ENCODE measurements at places on chromosomes 5 and 9.

- peak; percentile 74 for ATAC-seq
Observed at GRCh38 chr5:43649256-43649655, 46.3 kb downstream of the NNT start.

- no peak for ATAC-seq
Observed at GRCh38 chr9:91884696-91885687, 65.0 kb downstream of the ROR2 start.

- no peak for ATAC-seq
Observed at GRCh38 chr9:130768265-130768664, 66.8 kb upstream of the ABL1 start.

DNA sequence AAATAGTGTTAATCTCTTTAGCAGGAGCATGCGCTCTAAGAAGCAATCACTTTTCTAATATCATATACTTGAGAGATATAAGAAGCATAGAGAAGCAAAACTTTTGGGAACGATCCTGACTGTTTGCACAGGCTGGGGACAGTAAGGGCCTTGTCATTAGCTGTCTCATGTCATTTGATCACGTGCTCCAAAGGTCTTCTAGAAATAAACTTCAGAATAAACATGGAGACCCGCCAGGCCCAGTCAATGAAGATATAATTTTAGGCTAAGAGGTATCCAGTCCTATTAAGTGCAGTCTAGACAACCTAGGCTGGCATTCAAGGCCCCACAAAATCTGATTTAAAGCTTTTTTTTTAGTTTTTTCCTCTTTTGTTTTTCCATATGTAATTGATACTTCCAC is 111.0 kb upstream of the APC start:
- no peak for ATAC-seq

DNA sequence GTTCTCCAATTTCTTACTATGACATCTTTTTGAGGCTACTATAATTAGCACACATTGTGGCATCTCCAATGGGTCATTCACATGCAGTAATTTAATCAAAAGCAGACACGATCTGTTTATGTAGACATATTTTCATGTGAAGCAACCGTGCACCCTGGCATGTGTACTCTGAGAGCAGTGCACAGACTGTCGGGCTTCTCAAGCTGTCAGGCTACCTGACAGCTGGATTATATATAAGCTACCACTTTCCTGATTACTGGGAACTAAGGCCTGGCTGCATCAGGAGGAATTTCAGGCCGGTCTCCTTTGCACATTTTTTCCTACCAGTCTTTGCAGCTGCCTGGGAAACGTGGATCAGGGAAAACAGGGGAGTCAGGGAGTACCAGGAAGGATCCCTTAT is 197.5 kb downstream of the MAPKAP1 start:
- peak; percentile 67 for ATAC-seq
